ENCODE measurements at places on chromosomes 7 and 10. TPM values are rescaled to one million over a fixed set of nuclear protein-coding genes. Genes with fewer than 3 reads are reported as not detected.

DNA sequence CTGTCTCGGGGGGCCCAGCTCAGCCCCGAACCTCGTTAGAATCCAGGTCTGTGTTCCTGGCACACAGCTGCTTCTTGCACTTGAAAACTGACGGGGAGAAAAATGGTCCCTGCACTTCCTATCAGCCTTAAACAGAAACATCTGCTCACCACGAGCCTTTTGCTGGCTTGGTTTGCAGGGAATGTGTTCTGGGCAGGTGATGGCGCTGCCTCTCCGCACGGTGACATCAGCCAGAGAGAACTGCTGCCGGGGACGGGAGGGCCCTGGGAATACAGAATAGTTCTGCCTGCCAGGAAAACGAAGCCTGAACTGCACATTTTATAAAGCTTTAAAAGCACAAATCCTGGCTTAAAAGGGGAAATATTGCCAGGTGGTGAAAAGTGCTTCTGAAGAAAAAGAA, 622.5 kb downstream of the TYW1 start:
- H3K27ac ChIP-seq: no peak overlapping the region
- H3K27me3 ChIP-seq: peaks cover 8% of the 10 kb centered on the region
- no peak overlapping the region for H3K4me3 ChIP-seq
- no peaks in the 10 kb centered on the region for H3K36me3 ChIP-seq

THSD7A gene
- total RNA-seq: not detected

DNA sequence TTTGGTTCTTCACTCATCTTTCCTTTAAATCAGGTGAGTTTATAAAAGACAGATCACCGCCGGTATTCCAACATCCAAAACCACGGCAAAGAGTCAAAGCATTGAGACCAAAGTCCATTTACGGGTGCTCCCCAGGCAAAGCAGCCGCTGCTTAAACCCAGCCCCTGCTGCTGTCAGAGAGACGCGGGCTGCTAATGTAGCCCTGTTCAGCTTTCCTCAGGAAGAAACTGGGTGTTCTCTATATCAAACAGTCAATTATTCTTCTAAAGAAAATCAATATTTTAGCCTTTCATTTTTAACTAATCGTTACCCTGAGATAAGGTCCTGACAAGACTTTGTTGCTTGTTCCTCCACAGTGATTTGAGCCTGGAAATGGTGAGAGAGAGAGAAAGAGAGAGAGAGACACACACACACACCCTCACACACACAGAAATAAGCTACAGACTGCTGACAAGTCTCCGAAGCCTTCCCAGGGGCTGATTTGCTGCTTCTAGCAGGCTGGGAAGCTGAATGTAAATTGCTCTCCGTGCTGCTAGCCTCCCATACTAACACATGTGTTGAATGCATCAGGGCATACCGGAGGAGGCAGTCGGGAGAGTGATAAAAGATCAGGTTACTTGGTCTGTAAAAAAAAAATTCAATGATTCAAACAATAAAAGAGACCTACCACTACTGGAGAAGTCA, 183.0 kb upstream of the ANK3 start:
- no peaks in the 10 kb centered on the region for H3K27me3 ChIP-seq
- H3K4me1 ChIP-seq: peaks cover 32% of the 10 kb centered on the region
- peak; percentile 78 for DNase-seq
- H3K36me3 ChIP-seq: no peaks in the 10 kb centered on the region
- H3K27ac ChIP-seq: no peak overlapping the region

- DNase-seq: no peak
- no peaks in the 10 kb centered on the region for H3K27me3 ChIP-seq
- no peaks in the 10 kb centered on the region for H3K36me3 ChIP-seq
- no peaks in the 10 kb centered on the region for H3K4me1 ChIP-seq
- H3K4me3 ChIP-seq: no peak overlapping the region
- H3K27ac ChIP-seq: no peak overlapping the region
These were observed 78.2 kb downstream of the GLRX3 start for GRCh38 chr10:130214431-130214830.

DNA sequence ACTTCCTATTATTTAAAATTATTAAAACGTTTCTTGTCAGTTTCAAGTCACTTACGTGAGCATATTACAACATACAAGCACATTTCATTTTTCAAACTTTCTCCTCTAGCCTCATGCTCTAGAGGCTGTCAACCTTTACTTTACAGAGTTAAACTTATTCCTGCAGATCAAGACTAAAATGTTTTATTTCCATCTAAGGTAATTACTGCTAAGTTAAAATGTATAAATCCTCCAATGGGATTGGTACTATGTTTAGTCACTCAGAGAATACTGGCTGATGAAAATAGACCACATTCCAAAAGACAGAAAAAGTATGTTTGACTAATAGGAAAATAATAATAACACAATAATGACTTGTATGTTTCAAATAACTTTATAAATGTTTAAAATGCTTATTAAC, 8.4 kb upstream of the TRDMT1 start:
- H3K27ac ChIP-seq: no peak overlapping the region
- no peaks in the 10 kb centered on the region for H3K4me1 ChIP-seq
- no peaks in the 10 kb centered on the region for H3K36me3 ChIP-seq
- H3K4me3 ChIP-seq: no peak overlapping the region
- no peak for DNase-seq

All from stomach (tissue), 19 donors.